ENCODE measurements at places on chromosomes 1 and 21.

GRCh38 chr1:20615946-20616846, 17.1 kb upstream of the PINK1 start:
- no peak for DNase-seq

GRCh38 chr1:26784023-26784871, 3.5 kb upstream of the PIGV start:
- peak; percentile 76 for DNase-seq

- no peak for DNase-seq
These were observed 212.2 kb upstream of the RAB4A start for GRCh38 chr1:229058729-229059128.

DNA sequence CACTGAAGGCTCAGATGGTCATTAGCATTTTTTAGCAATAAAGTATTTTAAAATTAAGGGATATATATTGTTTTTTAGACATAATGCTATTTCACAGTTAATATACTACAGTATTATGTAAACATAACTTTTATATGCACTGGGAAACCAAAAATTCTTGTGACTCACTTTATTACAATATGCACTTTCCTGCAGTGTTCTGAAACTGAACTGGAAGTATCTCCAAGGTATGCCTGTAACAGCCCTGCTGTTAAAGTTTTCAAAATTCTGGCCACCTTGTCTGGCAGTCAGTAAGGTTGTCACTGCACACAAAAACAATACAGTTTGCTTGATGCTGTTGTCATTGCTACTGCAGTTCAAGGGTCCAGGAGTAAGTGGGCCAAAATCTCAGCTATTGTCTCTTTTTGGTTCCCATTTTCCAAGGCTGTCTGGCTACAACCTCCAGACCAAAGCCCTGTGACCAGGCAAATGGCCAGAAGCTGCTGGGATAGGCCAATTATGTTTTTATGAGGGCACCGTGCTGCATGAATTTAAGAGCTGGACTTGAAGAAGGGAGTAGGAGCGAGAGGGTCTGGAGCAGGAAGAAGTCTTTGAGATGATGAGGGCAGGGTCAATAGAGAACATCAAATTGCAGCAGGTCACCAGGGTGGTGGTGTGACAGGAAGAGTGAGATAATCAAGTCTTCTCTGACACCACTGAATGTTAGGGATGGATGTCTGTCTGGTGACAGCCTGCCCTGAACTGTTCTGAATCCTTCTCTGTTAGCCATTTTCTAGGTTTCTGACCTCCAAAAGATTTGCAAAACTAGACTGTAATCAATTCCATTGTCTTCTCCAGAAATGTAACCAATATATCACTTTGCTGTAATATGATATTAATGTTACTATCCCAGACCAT, 82.3 kb upstream of the CACHD1 start:
- DNase-seq = no peak

DNA sequence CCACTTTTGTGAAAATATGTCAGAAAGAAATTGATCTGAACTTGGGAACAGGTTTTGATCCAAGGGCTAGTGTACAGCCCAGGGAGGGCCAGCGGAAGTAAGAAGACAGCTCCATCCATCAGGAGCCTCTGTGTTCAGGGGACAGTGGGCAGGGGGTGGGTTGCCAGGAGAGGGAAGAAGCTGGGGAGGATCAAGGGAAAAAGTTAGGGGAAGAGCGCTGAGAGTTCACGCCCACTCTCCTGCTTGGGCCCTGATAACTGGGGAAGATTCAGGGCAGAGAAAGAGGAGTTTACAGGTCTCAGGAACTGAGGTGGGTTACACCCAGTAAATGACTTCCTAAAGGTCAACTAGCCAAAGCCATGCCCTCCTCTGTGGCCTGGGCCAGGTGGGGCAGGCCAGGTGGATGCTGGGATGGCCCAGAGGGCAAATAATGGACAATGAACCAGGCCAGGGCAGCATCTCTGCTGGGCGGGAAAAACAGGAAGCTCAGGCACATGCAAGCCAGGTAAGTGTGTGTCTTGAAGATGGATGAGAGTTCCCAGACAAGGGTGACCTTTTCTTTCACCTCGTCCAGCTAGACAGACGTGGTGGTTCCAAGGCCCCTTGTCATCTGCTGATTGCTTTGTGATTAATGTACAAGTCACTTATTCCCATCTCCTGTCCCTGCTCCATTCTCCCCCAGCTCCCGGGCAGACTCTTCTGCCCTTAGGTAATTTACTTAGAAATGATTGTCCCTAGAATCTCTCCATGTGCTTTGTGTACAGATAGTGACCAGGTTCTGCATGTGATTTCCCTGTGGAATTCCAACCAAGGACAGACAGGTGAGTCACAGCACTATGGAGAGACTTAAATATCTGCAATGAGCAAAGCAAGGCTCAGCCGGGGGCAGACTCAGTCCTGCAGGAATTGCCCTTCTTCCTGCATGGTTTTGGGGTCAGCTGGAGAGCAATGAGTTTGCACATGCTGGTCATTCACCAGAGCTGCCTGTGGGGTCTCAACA, 57.0 kb downstream of the MDM4 start:
- DNase-seq = no peak
